ENCODE measurements at places on chromosomes 13 and 19.

DNA sequence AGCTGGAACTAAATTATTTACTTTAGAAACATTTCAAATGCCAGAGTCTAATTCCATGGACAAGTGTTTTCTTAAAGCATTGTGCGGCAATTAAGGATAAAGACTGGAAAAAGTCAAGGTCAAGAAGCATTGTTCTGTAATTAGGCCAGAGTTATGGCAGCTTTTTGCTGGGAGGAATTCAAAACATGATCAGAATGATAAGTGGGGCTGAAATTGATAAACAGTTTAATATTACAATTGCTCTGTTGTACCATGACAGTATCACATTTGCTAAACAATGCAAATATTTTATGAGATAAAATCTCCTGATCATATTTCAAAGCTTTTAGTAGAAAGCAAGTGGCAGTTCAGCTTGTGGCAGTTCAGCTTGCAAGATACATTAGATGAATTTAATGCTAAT lies 513.7 kb downstream of the GPC6 start:
- no peak for DNase-seq

DNA sequence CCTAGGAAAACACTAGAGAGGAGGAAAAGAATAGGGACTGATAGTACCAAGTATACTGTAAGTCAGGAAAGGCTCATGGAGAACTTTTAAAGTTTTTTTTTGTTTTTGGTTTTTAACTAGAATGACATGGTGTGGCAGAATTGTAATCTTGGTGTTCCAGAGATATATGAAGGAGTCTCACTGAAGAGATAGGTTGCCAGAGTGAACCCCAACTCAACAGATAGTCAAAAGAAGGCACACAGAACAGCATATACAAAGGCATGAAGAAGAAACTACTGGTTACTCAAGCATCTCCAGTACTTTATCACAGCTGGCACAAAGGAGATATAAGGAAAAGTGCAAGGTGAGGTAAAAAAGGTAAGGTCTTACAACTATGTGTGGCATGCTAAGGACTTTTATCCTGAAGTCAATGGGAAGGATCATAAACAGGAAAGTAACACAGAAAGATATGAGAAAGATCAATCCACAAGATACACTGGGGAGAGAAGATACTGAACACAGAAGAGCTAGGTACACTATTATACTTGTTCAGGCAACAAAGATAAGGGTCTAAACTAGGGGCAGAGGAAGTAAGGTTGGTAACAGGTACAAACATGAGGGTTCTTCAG lies 6.0 kb downstream of the KPNA3 start:
- no peak for DNase-seq

DNA sequence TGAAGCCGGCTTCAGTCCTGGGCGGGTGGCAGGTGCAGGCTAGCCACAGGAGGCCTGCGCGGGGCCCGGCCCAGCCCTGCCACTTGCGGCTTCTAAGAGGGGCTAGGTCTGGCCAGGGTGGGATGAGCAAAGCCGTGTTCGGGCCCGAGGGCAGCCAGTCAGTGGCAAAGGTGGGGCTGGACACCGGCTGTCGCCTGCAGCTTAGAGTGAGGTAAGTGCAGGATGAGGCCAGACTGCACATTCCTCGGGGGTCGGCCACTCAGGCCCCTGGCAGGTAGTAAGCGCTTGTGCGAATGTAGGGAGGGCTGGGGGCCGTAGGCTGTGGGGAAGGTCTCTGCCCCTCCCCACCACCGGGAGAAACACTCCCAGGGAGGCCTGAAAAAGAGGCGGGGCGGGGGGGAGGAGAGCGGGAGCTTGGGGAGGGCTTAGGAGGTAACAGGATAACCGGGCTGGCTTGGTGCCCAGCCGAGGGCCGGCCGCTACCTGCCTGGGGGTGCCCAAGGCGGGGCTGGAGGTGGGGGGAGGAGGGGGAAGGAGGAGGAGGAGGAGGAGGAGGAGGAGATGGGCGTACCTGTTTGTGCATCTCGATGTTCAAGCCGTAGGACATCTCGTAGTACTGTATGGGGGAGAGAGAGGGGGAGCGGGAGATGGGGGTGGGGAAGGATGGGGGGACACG lies 6.4 kb downstream of the TLE5 start:
- DNase-seq: peak; percentile 75

- DNase-seq: no peak
Measured at GRCh38 chr19:41218615-41219507, at the start of gene AXL. Gene AXL, plus strand, starts transcription at chr19:41219223. Its CDS starts 170 bp downstream, at chr19:41219393.

DNA sequence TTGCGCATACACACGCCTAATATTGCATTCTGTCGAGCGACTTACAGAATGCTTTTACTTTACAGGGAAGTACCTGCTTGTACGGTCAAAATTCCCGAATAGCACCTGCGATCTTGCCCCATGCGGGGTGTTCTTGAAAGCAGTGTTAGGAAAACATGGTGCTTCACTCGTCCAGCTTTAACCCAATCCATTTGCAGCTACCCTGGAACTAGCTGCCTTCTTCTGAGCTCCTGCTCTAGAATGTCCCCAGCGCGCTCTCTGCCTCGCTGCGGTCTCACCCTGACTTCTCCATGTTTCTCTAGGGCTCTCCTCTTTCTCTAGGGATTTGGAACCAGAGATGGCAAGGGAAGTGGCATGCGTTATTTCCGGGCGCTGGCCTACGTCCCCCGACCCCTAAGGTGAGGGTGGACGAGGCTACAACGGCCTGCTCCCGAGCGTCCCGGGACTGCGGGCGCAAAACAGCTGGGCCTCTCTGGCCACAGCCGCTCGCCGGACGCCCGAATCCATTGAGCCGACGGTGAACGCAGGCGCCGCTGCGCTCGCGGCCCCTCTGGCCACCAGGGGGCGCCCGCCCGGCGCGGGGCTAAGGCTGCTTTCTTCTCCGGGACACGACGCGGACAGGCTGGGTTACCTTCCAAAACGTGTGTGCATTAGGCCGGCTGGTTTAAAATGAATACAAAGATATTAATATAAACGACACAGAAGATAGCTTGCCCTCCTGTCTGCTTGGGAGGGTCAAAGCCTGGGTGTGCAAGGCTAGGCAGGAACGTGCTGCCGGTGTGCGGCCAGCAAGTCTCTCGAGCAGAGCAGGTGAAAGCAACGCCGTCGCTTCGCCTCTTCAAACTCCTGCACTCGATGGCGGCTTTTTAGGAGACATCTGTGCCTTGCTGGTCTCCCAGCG lies 1.8 kb upstream of the SPRY2 start:
- DNase-seq: peak; percentile 60

GRCh38 chr13:34300559-34300958 lies 482.6 kb downstream of the RFC3 start:
- no peak for DNase-seq

DNA sequence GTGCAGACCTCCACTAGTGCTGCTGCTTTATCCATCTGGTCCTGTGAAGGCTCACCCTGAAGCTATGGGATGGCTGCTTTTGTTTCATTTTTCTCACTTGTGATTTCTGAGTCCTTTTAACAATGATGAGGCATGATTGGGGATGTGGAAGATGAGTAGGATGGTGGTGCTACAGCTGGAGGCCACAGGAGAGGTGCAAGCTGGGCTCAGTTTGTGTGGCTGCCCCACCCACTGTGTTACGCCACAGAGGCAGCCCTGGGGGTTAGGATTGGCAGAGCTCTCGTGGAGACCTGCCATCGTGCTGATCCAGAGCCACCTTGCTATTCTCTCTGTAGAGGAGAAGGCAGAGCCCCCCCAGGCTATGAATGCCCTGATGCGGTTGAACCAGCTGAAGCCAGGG lies 19.6 kb upstream of the QTRT1 start:
- DNase-seq: no peak

DNA sequence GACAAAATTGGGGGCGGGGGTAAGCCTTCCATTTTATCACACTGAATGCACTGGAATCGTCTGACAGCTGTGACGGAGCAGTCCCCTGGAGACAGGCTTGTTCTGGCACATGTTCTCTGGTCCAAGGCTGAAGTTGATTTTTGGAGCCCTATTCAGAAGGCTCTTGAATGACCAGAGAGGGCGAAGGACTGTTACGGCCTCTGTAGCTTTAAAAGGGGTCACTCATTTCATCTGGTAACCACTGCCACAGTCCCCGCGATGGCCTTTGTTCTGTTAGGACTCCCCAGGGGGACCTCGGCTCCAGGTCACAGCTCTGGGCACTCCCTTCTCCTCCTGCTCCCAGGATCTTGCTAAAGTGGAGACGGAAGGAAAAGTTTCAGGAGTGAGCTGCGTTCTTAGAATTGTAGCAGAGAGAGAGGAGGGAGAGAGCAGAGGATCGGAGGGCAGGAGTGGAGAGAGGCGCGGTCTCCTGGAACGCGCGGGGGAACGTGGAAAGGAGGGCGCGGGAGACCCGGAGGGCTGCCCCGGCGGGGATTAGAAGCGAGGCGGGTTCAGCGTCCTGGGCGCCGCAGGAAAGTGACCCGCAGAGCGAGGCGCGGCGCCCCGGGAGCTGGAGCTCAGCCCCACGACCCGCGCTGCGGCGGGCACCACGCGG lies 134.3 kb upstream of the MYO16 start:
- peak; percentile 35 for DNase-seq

GRCh38 chr13:111361873-111362648 lies 41.6 kb downstream of the TEX29 start:
- DNase-seq: no peak

DNA sequence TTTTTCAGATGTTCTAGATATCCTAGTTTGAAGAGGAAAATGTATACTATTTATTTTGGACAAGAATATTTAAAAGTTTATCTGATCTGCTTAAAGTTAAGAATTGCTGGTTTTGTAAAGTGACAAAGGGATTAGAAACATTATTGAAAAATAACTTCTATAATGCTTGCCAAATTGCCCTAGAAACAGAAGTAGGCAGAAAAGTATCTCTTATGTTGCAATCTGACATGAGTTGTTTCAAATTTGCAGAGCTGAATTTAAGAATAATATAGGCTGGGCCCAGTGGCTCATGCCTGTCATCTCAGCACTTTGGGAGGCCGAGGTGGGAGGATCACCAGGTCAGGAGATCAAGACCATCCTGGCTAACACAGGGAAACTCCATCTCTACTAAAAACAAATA lies 777.1 kb downstream of the LIG4 start:
- DNase-seq: no peak

DNA sequence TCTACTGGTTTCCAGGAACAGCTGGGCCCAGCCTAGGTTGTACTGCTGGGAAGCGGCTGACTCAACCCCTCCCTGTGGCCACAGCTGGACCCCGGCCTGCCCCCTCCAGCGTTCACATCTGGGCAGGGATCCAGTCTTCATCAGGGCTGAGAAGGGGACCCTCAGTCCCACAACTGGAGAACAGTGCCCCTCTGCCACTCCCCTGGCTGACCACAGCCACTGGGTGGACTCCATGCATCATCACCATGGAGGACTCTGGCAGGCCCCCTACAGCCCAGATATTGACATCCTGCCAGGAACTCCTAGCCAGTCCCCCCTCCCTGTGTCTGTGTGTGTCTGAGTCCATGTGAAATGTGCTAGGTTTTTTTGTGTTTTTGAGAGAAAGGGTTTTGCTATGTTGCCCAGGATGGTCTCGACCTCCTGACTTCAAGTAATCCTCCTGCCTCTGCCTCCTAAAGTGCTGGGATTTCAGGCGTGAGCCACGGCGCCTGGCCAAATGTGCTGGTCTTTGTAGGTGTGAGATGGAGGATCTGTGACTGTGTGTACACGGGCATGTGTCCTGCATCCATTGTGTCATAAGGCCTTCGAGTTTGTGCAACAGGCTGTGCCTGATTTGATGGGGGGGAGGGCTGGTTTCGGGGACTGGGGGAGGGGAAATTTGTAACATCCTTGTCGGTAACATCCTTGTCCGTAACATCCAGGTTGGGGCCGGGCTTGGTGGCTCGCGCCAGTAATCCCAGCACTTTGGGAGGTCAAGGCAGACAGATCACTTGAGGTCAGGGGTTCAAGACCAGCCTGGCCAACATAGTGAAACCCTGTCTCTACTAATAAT lies 4.0 kb upstream of the HOOK2 start:
- peak; percentile 66 for DNase-seq

DNA sequence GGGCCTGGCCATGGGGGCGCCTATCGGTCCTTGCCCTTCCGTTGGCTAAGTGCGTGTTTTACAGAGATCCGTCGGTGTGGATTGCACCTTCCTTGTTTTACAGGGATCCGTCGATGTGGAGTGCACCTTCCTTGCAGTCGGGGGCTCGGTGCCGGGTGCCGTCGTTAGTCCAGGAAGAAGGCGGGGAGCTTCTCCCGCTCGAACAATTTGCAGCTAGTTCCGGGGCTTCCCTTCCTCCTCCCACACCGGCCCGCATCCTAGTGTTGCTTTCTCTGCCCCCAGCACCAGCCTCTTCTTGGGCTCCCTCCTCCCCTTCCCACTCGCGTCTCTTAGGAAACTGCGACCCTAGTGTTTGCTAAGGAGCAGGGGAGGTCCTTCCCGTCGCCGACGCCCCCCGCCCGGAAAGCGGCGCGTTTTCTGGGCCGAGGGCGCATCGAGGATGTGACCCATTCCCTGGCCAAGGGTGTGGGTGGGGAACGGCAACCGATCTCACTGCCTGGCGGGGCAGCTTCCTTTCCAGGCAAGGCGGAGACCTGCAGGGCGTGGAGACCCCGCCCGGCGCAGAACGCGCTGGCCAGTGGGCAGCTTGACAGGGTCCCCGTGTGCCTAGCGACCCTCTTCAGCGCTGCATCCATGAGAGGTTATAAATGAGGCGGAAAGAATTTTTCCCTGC lies 75.7 kb upstream of the ZNF91 start:
- no peak for DNase-seq

DNA sequence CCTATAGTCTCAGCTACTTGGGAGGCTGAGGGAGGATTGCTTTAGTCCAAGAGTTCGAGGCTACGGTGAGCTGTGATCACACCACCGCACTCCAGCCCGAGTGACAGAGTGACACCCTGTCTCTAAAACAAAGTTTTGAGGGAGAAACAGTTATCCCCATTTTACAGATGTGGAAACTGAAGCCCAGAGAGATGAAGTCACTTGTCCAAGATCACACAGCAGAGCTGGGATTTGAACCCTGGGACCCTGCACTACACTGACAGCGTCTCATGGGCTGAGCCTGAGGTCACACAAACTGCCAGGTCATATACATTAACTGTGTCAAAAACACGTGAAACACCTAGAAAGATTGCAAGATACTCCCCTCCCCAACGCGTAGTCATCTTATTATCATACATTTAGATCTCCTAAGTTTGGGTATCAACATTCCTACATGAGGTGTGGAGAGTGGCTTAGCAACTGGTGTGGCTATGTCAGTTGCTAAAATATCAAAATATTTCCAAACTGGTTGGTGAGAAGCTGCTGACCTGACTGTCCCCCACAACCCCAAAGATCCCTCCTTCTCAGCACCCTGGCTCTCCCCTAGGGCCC lies 8.2 kb downstream of the FCGBP start:
- DNase-seq: no peak

GRCh38 chr19:30686176-30686820 lies 314.1 kb downstream of the ZNF536 start:
- no peak for DNase-seq

DNA sequence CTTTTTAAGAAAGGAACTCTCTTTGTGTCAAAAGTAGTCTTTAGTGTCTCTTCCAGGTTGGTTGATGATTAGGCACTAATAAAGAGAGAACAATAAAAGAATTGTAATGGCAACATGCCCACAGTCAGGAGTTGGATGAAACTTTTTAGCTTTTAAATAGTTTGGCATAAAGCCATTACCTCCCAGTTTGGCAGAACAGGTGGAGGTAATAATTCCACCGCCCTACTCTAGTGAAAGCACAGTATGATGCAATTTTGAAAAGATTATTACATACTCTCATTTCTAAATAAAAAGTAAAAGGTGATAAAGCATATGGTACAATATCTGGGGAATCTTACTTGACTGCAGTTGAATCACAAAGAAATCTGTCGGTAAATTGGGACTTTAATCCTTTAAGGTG lies 497.6 kb downstream of the SUCLA2 start:
- no peak for DNase-seq

Data from NCI-H524 (cell line).